ENCODE measurements at places on chromosomes 5 and 9.
A peak's percentile ranks its signal among the peaks of the same experiment; 100 is the strongest.

GRCh38 chr9:137311986-137312851 is 10.1 kb upstream of the NRARP start:
- no peak for DNase-seq

DNA sequence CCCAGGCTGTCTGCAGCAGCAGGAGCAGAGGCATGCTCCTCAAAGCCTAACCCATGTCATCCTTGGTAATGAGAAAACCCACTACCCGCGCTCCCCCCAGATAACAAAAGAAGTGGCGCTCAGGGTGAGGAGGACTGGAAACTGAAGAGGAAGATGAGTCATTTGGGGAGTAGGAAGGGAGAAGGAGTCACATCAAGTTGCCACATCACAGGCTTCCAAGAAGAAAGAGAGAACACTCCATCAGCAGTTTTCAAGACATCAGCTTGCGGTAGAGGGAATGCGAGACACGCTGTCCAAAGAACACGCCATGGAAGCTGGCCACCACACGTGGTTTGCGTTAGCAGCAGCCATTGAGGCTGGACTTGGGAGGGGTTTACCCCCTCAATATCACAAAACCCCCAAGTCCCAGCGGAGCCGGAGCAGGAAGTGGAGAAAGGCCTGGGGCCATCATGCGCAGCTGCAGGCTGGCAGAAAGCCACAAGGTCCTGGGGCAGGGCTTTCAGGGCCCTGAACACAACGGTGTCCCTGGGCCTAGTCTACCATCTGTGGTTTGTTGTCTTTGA is 41.5 kb downstream of the SH3PXD2B start:
- DNase-seq, result peak; percentile 93

- no peak for DNase-seq
These were observed 413.6 kb downstream of the ENC1 start for GRCh38 chr5:74226716-74227485.

DNA sequence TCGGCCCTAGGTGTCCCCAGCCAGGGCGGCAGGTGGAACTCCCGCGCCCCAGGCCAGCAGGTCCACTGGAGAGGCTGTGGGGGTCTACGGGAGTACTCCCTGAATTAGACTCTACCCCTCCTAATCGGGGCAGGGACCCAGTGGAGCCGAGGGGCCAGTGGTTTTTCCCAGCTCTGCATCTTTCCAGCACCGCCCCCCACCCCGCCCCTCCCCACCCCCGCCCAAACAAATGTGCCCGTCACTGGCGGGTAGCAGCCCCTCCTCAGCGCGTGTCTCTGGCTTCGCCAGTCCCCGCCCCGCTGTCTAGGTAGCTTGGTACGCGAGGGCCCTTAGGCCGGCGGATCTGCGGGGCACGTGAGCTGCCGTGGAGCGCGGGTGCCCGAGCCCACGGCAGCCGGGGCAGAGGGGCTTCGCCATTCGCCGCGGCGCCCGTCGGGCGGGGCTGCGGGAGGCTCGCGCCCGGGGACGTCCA is 7.0 kb downstream of the UNC5A start:
- DNase-seq, result no peak

DNA sequence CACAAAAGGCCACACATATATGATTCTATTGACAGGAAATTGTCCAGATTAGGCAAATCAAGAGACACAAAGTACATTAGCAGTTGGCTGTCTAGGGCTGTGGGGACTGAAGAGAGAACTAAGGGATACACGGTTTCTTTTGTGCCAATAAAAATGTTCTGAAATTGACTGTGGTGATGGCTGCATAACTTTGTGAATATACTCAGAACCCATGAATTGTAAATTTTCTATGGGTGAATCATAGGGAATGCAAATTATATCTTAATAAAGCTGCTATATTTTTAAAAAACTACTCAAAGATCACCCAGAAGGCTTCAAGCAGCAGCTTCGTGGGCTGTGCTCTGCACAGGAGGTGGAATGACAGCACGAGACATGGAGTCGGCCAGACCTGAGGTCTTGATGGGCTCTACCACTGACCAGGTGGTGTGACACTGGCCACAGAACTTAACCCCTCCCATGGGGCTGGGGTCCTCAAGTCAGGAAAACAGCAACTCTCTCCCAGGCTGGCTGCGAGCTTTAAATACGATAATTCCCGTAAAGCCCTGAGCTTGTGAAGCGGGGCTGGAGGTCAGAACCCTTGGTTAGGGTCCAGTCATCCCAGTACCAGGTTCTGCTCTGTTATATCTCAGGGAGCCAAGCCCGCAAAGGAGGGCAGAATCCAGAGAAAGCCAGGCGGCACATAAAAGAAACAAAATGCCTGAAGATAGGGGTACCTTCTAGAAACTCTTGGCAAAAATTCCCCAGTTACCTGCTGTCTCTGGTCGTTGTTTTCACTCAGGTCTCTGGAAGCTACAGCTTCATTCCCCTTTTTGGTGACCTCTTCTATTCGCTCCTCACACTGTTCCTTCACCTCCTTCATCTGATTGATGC is 59.1 kb downstream of the GOLM1 start:
- DNase-seq, result no peak

GRCh38 chr5:56783261-56783660 is 32.1 kb upstream of the MAP3K1 start:
- no peak for DNase-seq

- no peak for DNase-seq
These were observed 20.6 kb downstream of the MARCHF3 start for GRCh38 chr5:127009784-127010183.

DNA sequence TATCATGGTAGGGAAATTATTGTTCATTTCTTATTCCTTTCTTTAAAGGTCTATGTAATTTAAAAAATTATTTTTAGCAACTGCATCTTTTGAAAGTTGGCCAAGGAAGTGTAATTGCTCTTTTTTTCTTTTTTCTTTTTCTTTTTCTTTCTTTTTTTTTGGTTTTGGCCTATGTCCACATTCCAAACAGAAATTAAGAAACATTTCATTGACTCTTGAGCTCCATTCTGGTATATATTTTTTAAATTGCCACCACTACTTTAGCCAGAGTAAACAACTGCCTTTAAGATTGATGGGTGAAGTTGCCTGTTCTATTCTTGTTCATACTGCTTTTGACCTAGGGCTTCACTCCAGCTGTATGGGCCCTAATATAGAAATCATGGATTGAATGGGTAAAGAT is 75.8 kb upstream of the TMEM171 start:
- DNase-seq, result no peak

DNA sequence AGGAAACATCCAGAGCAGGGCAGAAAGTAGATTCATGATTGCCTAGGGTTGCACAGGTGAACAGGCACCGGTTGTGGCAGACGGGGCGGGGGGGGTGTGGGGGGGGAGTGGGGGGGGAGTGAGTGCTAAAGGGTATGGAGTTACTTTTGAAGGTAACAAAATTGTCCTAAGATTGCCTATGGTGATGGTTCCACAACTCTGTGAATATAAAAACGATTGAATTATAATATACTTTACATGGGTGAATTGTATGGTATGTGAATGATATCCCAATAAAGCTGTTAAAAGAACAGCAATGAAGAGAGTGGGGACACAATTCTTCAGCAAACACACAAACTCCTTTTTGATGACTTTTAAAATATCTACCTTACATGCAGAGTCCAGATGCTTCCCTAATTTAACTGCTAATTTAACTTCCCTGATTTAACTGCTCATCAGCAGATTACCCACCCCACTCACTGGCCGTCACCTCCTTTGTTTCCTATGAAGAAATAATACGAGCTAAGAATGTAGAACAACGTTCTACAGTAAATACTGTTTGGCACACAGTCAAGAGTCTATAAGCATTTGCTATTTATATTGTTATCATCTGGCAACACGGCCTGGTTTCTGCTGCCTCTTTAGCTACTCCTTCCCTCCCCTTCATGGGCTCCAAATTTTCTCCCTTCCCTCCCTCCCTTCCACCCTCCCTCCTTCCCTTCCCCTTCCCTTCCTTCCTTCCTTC is 83.5 kb downstream of the PTCH1 start:
- peak; percentile 23 for DNase-seq

- DNase-seq, result peak; percentile 85
These were observed 50.3 kb upstream of the SPTLC1 start for GRCh38 chr9:92165484-92165883.

DNA sequence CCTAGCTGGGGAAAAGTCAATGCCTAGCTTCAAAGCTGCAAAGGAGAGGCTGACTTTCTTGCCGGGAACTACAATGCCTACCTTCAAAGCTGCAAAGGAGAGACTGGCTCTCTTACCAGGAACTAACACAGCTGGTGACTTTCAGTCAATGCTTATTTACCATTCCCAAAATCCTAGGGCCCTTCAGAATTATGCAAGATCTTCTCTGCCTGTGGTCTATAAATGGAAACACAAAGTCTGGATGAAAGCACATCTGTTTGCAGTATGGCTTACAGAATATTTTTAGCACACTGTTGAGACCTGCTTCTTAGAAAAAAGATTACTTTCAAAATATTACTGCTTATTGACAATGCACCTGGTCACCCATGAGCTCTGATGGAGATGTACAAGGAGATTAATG is 259.4 kb downstream of the PLK2 start:
- DNase-seq, result no peak

DNA sequence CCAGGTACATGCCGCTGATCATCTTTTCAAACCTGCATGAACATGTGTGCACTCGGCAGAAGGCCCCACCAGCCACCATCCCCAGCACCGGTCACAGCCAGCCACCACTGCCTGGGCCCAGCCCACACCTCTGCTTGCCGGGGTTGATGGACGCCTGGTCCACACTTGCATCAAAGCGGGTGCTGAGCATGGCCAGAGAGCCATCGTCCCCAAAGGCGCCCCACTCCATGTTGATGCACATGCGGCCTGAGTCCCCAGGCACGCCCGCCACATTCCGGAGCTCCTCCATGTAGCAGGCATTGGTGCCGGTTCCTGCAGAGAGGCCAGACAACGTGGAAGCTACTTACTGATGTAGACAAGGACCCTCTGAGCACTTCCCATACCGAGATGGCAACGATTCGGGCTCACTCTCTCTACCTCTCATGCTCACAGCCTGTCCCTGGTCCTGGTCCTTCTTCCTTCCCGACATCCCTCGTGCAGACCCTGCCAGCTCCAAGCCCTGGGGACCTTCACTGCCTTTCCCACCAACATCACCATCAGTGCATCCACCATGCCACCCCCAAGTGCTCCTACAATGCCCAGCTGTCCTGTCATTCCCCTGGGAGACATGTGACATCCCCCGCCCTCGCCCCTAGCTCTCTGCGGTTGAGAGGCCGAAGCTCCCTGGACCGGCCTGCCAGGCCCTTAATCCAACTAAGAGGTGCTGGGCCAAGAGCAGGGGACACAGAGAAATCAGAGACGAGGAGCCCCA is 17.2 kb downstream of the HK3 start:
- DNase-seq, result no peak

GRCh38 chr9:137791947-137792346 is 85.6 kb upstream of the CACNA1B start:
- DNase-seq, result no peak

GRCh38 chr9:136793086-136793946 is 2.2 kb downstream of the TMEM141 start:
- no peak for DNase-seq

DNA sequence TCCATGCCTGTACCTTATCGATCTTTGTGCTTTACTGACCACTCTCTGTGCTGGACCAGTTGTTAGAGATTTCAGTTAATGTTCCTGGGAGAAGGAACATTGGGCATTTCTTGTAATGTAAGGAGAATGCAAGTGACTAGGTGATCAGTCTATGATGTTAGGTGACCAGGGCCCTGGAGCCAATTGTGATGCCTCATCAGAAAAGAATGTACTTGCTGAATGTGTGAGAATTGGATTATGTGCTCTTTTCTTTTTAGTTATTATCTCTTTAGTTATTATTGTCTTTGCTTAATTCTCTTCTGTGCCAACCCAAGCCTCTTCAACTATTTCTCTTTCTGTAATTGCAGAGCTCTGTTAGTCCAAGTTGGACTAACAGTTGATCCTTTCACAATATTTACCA is 92.9 kb downstream of the LRRC70 start:
- no peak for DNase-seq

GRCh38 chr9:109320331-109320741 is 523 bp downstream of the EPB41L4B start:
- DNase-seq, result no peak

DNA sequence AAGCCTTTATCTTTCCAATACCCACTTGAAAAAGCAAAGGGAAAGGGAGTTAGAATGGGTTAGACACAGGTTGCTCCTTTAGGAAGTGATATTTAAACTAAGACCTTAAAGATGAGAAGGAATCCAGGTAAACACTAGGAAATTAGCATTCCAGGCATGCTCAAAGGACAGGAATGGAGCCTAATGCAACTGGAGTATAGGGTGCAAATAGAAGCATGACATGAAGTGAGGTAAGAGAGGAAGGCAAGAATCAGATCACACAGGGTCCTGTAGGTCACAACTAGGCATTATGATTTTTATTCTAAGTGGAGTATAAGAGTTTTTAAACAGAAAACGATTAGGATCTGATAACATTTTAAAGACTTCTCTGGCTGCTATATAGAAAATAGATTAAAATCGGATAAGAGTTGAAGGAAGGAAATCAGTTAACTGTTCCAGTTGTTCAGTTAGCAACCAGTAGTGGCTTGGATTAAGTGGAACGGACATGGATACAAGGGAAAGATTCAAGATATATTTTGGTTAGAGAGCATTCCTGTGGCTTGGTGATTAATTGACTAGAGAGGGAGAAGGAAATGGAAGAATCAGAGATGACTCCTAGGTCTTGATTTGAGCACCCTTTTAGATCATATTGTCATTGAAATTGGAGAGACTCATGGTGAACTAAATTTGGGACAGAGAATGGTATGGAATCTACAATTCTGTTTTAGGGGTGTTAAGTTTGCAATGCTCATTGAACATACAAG is 95.9 kb downstream of the FBXO4 start:
- DNase-seq, result no peak

DNA sequence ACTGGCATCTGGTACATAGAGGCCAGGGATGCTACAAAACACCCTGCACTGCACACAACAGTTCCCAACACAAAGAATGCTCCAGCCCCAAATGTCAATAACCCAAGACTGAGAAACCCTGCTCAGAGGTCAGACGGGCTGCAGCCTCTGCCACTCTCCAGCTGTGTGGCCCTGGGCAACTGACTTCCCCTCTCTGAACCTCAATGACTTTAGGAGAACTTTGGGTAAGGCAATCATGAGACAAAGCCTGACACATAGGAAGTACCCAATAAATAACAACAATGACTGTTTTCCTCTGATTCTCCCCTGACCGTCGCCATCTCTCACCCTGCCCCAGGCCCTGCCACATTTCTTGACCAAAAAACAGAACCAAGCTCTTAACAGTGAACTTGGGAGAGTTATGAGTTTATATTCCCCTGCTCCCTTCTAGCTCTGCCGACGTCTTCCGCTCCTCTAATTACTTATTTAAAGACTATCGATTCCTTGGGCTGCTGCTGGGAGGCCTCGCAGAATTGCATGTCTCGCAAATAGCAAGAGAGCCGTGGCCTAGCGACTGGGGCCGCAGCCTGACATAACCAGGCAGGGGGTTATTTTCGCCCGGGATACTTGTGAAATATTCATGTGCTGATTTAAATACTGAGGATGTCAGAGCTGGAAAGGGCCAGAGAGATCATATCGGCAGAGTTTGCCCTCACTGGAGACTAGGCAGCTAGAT is 24.5 kb upstream of the CRB2 start:
- peak; percentile 48 for DNase-seq

- DNase-seq, result no peak
These were observed 132.7 kb upstream of the POU5F2 start for GRCh38 chr5:93874080-93874479.

- no peak for DNase-seq
These were observed 38.7 kb upstream of the UBAP2 start for GRCh38 chr9:34087370-34087769.

- no peak for DNase-seq
These were observed 162.2 kb downstream of the OXCT1 start for GRCh38 chr5:41707853-41708603.

Data from inflammatory macrophage treated with lipopolysaccharide for 1 hour (primary cell).